ENCODE measurements at places on chromosomes 11 and 22. TPM values are rescaled to one million over a fixed set of nuclear protein-coding genes. Genes with fewer than 3 reads are reported as not detected.

PRR5 gene
- total RNA-seq = 15.1 TPM

PHOX2A gene
- not detected for total RNA-seq

CCDC89 gene
- not detected for total RNA-seq

AMOTL1 gene
- total RNA-seq = 11.0 TPM

PRAME gene
- total RNA-seq = 113 TPM

RCE1 gene
- total RNA-seq = 47.7 TPM

TMEM25 gene
- total RNA-seq = 0.24 TPM

TMEM109 gene
- 127 TPM for total RNA-seq

CARD18 gene
- not detected for total RNA-seq

CARD16 gene
- total RNA-seq = not detected

NCF4 gene
- not detected for total RNA-seq

MS4A3 gene
- total RNA-seq = not detected

OVOL1 gene
- not detected for total RNA-seq

THY1 gene
- 12.7 TPM for total RNA-seq

TMEM179B gene
- 85.0 TPM for total RNA-seq

RASD2 gene
- total RNA-seq = 1.7 TPM

GLYAT gene
- total RNA-seq = not detected

KCNE3 gene
- not detected for total RNA-seq

APOBEC3B gene
- 31.5 TPM for total RNA-seq

OR6T1 gene
- not detected for total RNA-seq

SCUBE1 gene
- 0.15 TPM for total RNA-seq

C1QTNF5 gene
- total RNA-seq = not detected

OR2AT4 gene
- not detected for total RNA-seq

METTL15 gene
- 7.6 TPM for total RNA-seq

MOGAT2 gene
- total RNA-seq = not detected

POU2AF2 gene
- not detected for total RNA-seq

ARHGAP8 gene
- 1.8 TPM for total RNA-seq

IRAG1 gene
- total RNA-seq = 0.05 TPM

PNPLA5 gene
- not detected for total RNA-seq

PLEKHA7 gene
- 19.2 TPM for total RNA-seq

CCDC90B gene
- total RNA-seq = 56.0 TPM
